NCI-H1048 (cell line): ENCODE measurements at places on chromosomes 11 and 22.

- no peak for DNase-seq
Measured at GRCh38 chr11:38824573-38824972, 2226.5 kb upstream of the RAG2 start.

DNA sequence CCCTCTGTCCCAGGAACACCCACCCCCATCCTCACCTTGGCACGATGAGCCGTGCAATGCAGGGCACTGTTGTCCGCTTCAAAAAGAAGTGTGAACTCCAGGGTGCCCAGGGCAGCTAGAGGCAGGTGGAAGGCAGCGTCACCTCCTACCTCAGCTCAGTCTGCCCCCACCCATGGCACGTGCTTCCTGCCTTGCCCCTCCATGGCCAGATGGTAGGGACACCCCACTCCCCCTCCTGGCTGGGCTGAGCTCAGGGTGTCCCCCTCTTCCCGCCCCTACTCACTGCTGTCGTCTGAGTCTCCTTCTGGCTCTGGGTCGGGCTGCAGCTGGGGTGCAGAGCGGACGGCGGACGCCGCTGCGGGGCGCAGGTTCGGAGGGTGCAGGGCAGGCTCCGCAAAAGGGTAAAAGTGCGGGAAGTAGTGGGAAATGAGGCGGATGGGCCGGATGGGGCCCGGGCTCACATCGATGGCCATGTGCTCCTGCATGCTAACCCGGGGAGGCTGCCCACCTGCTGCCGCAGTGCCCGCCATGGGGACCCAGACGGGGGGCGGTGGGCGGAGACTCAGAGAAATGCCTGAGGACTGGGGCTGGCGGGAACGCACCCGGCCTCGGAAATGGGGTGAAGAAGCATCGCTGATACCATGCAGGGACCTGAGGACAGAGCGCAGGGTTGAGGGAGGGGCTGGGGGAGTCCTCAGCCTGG is 9.1 kb downstream of the NDUFV1 start:
- DNase-seq, result no peak

DNA sequence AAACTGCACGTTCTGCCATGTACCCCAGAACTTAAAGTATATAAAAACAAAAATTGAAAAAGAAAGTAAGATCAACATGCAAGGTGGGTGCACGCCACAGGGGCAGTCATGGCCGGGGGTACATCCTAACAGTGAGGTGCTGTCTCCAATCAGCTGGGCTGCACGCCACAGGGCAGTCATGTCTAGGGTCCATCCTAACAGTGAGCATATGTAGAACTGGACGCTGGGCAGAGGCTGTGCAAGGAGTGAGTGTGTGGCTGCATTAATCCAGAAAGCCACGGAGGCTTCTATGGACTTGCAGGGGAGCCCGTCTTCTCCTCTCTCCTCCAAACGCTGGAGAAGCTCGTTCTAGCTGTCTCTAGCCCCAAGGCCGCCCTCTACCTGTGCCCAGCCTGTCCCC is 1105.0 kb downstream of the BRD1 start:
- DNase-seq, result no peak

- no peak for DNase-seq
Measured at GRCh38 chr22:30894371-30894740, 74.2 kb downstream of the MORC2 start.

- DNase-seq, result no peak
Measured at GRCh38 chr11:6084587-6084986, 22.9 kb upstream of the OR56B4 start.

GRCh38 chr22:24156141-24156912 is 25.0 kb upstream of the SUSD2 start:
- no peak for DNase-seq

- DNase-seq, result no peak
Measured at GRCh38 chr11:20029193-20029592, 131.1 kb downstream of the DBX1 start.

DNA sequence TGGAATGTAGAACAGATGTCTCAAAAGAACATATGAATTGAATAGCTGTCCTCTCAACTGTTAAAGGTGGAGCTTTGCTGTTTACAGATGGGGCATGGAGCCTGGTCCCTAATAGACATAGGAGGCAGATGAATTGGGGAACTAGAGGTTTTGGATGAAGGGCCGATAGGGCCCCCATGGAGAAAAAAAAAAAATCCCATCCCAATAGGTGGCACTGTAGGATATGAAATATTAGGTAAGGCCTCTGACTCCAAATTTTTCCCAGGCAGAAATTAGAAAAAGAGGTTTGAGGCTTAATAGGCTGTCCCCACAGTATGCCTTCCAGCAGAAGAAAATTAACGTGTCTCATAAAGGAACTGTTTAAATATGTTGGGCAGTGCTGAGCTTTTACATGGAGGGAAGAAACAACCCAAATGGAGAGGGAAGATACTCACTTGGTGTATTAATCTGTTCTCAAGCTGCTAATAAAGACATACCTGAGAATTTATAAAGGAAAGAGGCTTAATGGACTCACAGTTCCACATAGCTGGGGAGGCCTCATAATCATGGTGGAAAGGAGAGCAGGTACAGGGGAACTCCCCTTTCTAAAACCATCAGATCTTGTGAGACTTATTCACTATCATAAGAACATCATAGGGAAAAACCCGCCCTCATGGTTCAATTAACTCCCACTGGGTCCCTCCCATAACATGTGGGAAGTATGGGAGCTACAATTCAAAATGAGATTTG is 30.1 kb upstream of the TMEM45B start:
- DNase-seq, result no peak

- no peak for DNase-seq
Measured at GRCh38 chr11:97893612-97894011, 1127.1 kb upstream of the CNTN5 start.

DNA sequence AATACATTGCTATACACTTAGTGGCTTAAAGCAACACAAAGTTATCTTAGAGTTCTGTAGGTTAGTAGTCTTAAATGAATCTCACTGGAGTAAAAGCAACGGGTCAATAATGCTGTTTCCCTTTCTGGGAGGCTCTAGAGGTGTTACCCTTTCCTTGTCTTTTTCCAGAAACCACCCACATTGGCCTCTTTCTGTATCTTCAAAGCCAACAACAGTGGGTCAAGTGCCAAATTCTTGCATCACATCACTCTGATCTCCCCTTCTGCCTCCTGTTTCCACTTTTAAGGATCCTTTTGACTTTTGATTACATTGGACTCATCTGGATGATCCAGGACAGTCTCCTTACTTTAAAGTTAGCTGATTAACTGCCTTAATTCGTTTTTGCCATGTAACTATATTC is 93.6 kb downstream of the DDX10 start:
- no peak for DNase-seq

- DNase-seq, result no peak
Measured at GRCh38 chr11:97454988-97455387, 1065.2 kb downstream of the JRKL start.

- peak; percentile 75 for DNase-seq
Measured at GRCh38 chr22:29914991-29915533, 32.1 kb downstream of the MTMR3 start.

DNA sequence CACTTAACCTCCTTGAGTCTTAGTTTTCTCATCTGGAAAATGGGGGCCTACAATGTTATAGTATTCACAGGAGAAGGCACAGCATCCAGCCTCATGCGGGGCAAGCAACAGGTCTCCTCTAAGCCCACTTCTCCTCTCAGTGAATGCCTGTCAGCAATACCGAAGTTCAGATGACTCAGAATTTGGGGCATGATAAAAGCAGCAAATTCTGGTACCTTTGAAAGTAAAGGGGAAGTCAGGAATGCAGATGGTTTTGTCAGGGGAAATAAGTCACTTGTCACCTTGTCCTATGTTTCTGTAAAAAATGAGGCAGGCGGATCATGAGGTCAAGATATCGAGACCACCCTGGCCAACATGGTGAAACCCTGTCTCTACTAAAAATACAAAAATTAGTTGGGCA is 350.2 kb downstream of the LARGE1 start:
- no peak for DNase-seq

DNA sequence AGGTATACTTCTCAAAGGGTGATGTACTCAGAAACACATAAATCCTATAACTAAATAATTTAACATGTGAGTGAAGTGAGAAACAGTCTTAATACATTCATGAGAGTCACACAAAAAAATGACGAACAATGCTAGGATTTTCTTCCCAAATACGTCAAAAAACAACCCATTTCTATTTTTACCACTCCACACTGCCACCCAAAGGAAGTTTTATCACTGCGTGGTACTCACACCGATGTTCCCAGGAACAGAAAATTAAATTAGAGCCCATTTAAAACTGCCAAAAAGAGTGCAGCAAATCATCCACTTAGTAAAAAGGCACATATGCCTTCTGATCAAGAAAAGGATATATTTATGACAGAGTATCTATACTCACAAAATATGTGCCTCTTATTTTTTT is 710.9 kb upstream of the FAT3 start:
- DNase-seq, result no peak

- DNase-seq, result no peak
Measured at GRCh38 chr22:48749555-48750227, 1078.0 kb downstream of the BRD1 start.

DNA sequence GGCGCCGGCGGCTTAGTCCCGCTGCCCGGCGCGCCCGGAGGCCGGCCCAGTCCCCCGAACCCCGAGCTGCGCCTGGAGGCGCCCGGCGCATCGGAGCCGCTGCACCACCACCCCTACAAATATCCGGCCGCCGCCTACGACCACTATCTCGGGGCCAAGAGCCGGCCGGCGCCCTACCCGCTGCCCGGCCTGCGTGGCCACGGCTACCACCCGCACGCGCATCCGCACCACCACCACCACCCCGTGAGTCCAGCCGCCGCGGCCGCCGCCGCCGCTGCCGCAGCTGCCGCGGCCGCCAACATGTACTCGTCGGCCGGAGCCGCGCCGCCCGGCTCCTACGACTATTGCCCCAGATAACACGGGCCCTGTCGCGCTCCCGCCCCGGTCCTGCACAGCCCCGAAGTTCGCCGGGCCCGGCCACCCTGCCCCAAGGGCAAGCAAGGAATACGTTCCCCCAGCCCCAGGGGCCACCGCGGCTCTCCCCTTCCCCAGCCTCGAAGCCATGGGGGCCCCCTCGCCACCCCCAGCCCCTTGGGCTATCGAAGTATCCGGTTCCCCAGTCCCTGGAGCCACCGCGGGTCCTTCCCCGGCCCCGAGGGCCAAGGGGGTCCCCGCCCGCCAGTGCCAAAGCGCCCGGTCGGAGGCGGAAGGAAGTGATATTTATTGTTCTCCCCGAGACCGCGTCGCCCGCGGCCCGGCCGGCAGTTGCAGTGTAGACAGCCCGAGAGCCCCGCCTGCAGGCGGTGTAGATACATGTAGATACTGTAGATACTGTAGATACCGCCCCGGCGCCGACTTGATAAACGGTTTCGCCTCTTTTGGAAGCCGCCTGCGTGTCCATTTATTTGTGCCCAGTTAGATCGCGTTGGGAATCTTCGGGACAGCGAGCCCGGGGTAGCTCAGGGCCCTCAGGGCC is 6.2 kb downstream of the TBX1 start:
- DNase-seq, result no peak

GRCh38 chr22:40023341-40023841 is 28.6 kb downstream of the FAM83F start:
- no peak for DNase-seq

GRCh38 chr11:67056267-67057204 is at the start of gene RHOD:
TSS of gene RHOD (plus strand) at chr11:67056847. CDS start at chr11:67056903, 56 bp downstream.
- DNase-seq, result no peak

- no peak for DNase-seq
Measured at GRCh38 chr22:45602824-45603595, 68.6 kb upstream of the ATXN10 start.

DNA sequence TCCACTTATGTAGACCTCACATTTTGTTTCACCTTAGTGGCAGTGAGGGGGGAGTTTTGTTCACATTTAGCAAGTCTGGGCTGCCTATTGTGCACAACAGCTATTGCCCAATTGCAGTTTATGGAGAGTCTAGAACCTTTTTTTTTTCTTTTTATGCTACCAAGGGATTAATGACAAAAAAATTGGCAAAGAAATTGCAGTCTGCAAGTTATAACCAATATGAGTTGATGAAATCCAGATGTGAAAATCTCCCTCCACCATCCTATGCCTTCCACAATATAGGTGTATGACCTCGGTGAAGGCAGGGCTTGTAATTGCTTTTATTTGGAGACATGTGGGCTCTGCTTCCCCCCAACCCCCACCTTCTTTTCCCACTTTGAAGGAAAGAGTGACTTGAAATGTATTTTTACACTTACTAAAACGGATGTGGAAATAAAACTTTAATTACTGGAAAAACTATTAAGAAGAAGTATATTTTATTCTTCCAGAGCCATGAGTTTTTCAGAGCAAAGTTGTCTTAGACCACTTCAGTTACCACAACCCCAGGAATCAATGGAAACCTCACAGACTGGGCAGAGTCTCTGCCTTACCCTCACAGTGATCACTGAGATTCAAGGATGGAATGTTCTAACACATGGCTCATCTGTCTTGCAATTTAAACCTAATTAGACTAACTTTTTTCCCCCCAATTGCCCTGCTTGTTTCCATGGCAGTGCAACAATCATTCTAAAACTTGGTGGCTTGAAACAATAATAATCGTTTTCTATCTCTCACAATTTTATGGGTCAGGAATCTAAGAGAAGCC is 120.8 kb upstream of the SLC5A12 start:
- no peak for DNase-seq

- no peak for DNase-seq
Measured at GRCh38 chr11:103807806-103808205, 228.6 kb upstream of the DDI1 start.

DNA sequence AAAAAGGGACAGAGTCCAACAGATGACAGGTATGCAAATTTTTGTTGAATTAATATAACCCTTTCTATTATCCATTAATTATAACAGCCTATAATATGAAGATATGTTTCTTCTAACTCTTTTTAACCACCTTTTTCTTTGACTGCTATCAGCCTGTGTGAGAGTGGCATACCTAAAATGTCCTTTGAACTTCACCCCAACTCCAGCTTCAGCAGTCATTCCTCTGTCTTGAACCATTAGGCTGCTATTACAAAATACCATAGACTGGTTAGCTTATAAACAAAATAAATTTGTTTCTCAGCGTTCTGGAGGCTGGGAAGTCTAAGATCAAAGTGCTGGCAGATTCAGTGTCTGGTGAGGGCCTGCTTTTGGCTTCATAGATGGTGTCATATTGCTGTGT is 564.6 kb upstream of the FAT3 start:
- DNase-seq, result no peak

- no peak for DNase-seq
Measured at GRCh38 chr11:32448232-32448631, 12.9 kb upstream of the WT1 start.

DNA sequence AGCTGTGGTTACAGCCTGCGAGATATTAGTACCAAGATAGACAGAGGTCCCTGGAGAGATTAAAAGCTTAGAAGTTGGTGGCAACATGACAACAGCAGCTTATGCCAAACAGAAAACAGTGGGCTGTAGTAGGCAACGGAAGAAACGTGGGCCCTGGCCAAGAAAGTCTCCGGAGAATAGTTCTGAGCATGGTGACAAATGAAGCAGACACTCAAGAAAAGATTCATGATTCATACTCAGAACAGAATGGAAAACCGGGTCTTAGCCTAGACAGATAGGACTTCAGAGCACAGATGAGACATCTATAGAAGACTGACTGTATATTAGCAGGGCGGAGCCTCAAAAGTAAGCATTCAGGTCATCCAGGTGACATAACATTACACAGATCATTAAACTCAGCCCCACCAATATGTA is 727.4 kb downstream of the ETS1 start:
- DNase-seq, result no peak

GRCh38 chr22:42595434-42595833 is 19.2 kb downstream of the POLDIP3 start:
- no peak for DNase-seq
